CD4-positive, alpha-beta T cell treated with Interleukin-1 beta for 1 hour (primary cell): ENCODE measurements at places on chromosomes 5 and 9.

- DNase-seq, result no peak
These were observed 3.8 kb upstream of the NACC2 start for GRCh38 chr9:136098844-136099243.

- DNase-seq, result no peak
These were observed 47.6 kb upstream of the JAK2 start for GRCh38 chr9:4937446-4937845.

GRCh38 chr5:8247049-8247899, 378.3 kb downstream of the MTRR start:
- DNase-seq, result no peak

DNA sequence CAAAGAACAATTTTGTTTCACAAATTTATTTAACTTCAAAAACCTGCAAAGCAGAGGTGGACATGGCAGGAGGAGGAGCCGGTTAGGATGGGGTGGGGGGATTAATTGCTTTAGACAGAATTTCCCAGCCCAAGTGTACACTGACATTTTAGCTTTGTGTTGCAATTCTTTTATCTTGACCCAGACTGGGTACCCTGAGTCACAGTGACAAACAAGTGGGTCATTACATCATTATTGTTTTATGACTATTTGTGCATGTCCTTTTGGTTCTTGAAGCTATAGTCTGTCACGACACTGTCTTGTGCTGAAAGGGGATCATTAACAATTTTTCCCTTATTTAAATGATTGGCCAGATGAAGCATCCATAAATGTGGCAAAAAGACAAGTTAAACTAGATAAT, 84.5 kb upstream of the VCAN start:
- DNase-seq, result no peak

GRCh38 chr5:39947657-39948056, 522.9 kb upstream of the DAB2 start:
- no peak for DNase-seq

- no peak for DNase-seq
These were observed 235.7 kb upstream of the TNC start for GRCh38 chr9:115353681-115354080.

- DNase-seq, result no peak
These were observed 128.0 kb downstream of the ADAMTSL1 start for GRCh38 chr9:18601956-18602355.

GRCh38 chr9:2418619-2419018, 203.0 kb upstream of the VLDLR start:
- DNase-seq, result no peak

DNA sequence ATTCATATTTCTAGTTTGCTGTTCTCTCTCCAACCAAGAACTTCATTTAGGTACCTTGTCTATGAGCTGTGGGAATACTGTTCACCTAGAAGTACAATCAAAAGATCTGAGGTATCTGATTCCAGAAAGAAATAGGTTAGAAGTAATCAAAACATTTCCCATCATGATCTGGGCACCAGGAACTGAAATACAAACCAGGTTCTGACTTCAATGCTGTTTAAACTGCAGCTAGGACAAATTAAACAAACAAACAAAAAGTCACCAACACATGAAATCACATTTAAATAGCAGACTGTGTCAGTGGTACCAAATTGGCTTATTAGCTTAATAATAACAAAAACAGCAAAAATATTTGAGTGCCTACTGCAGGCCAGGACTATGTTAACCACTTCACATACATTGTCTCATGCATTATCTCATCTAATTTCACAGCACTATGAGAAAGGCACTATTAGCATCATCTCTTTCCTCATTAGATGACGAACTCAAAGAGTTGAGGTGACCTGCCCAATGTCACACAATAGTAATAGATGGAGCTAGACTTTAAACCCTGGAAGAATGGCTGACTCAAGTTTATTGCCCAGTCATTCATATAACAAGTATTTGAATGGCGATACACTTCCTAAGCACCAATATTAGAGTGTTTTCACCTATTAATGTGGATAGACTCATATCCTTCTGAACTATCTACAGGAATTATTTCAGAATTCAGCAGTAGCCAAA, 14.5 kb downstream of the PLPP1 start:
- no peak for DNase-seq

DNA sequence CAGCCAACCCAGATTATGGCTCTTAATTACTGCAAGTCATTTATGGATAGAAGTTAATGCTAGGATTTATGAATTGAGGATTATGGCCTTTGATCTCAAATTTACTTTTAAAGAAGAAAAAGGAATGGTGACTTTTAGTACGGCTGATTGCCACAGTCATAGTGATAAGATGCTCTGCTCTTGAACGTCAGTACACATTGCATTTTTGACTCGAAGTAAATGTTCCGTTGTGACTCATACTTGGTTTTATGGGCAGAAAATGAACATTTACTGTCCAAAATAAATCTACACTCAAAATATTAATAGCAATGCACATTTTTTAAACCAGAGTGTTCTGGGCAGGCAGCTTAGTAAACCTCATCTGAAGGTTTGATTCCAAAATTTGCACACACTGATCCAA, 830 bp downstream of the ADAMTSL1 start:
- DNase-seq, result no peak

- no peak for DNase-seq
These were observed 168.1 kb upstream of the RASEF start for GRCh38 chr9:83231039-83231438.
